Activated CD4-positive, alpha-beta T cell treated with anti-CD3 and anti-CD28 coated beads for 36 hours (primary cell): ENCODE measurements at places on chromosomes 1 and 21. TPM values are rescaled to one million over a fixed set of nuclear protein-coding genes. Genes with fewer than 3 reads are reported as not detected.

Gene SLFNL1
- total RNA-seq, result 0.14 TPM

Gene FMOD
- 0.87 TPM for total RNA-seq

Gene PHF13
- total RNA-seq, result 13.6 TPM

Gene FOXD3
- total RNA-seq, result not detected

Gene CTSS
- 44.8 TPM for total RNA-seq

Gene SPAG17
- total RNA-seq, result not detected

Gene LORICRIN
- total RNA-seq, result not detected

Gene CD101
- 0.60 TPM for total RNA-seq

Gene LIPI
- not detected for total RNA-seq

Gene NBPF9
- total RNA-seq, result 21.6 TPM

Gene IGSF8
- 33.8 TPM for total RNA-seq

Gene DAB1
- not detected for total RNA-seq

Gene ASCL5
- not detected for total RNA-seq

Gene ATAD3B
- total RNA-seq, result 39.2 TPM

Gene FUBP1
- total RNA-seq, result 240 TPM

Gene KLF17
- total RNA-seq, result not detected

Gene CACNA1E
- total RNA-seq, result not detected

Gene TMPRSS15
- total RNA-seq, result not detected

Gene PIP5K1A
- total RNA-seq, result 85.1 TPM

Gene GSTM1
- 94.0 TPM for total RNA-seq

Gene CCDC17
- 1.6 TPM for total RNA-seq

Gene DNAJC11
- total RNA-seq, result 62.0 TPM

Gene CFHR5
- not detected for total RNA-seq

Gene TLR5
- 0.21 TPM for total RNA-seq

Gene DENND2D
- 174 TPM for total RNA-seq

Gene ACTL8
- 0.09 TPM for total RNA-seq

Gene CTSE
- not detected for total RNA-seq

Gene LAD1
- not detected for total RNA-seq

Gene DNAJC6
- total RNA-seq, result 2.5 TPM

Gene CFAP141
- total RNA-seq, result not detected

Gene OXCT2
- 0.49 TPM for total RNA-seq

Gene SEC16B
- total RNA-seq, result not detected

Gene RIPPLY3
- 0.16 TPM for total RNA-seq

Gene FGR
- total RNA-seq, result not detected

Gene NOS1AP
- total RNA-seq, result 0.34 TPM

Gene ZNF648
- not detected for total RNA-seq

Gene FCGR3A
- total RNA-seq, result not detected

Gene USP21
- 25.1 TPM for total RNA-seq

Gene BRDT
- total RNA-seq, result not detected

Gene RNU1-4
- 2,291 TPM for total RNA-seq

Gene OR2L8
- total RNA-seq, result not detected

Gene RGSL1
- not detected for total RNA-seq
